Amniotic epithelial cell (primary cell): ENCODE measurements at places on chromosomes 7 and 10.

- no peak for DNase-seq
Measured at GRCh38 chr10:31322647-31323046, 3.6 kb downstream of the ZEB1 start.

GRCh38 chr7:152180587-152180986 lies 155.1 kb downstream of the GALNT11 start:
- no peak for DNase-seq

DNA sequence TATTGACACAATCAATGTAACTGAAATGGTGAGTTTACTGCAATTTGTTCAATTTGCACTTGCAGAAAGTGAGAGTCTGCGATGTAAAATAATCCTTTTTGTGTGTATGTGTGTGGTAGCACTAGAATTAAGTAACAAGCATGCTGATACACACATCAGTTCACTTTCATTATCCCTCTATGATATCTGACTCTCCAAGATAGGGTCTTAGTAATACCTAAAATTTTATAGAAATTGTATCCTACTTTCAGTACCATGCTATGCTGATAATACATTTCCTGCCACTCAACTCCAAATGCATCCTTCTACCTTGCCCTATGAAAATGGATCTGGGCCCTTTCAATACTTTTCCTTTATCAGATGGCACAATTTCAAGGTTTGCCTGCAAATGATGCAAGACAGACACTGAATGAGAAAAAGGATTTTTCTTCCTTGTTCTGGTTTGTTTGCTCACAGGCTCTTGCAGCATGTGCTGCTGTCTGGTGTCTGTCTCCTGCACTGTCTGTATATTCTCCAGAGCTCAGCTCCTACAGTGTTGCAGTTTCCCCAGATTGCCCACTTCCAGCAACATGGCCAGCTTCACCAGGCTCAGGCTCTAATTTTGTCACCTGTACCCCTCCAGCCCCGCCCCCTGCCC lies 297.9 kb upstream of the HGF start:
- peak; percentile 11 for DNase-seq

DNA sequence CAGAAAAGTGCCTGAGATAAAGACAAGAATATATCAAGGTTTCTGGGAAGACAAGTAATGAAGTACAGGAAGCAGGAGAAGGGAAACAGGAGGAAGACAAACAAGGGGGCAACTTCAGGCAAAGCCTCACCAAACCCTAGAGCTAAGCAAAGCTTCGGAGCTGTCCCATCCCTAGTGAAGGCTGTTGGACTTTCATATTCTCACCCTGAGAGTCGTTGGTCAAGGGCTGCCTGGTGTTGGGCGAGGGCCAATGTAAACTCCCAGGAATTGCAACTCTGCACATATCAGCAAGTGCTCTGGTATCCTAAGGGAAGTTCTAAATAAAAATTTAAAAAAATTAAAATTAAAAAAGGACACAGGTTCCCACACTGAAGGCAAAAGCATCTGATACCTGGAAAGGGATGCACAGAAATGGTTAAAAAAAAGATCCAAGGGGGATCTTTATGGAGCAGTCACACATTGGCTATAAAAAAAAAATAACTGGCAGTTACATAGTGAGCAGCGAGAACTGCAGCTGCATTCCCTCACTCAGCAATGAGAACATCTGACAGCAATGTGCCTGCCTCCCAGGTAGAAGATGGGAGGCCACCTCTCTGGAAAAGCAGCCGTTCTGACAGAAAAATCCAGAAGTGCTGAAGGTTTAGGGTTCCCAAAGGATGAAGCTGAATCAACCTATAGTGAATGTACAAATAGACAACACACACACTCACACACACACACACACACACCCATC lies 304.7 kb downstream of the WDR11 start:
- DNase-seq = no peak

- no peak for DNase-seq
Measured at GRCh38 chr7:47302560-47302959, 279.4 kb downstream of the TNS3 start.

GRCh38 chr10:52019656-52020055 lies 294.4 kb upstream of the DKK1 start:
- no peak for DNase-seq

- DNase-seq = no peak
Measured at GRCh38 chr7:128911423-128912031, 1.0 kb upstream of the KCP start.

DNA sequence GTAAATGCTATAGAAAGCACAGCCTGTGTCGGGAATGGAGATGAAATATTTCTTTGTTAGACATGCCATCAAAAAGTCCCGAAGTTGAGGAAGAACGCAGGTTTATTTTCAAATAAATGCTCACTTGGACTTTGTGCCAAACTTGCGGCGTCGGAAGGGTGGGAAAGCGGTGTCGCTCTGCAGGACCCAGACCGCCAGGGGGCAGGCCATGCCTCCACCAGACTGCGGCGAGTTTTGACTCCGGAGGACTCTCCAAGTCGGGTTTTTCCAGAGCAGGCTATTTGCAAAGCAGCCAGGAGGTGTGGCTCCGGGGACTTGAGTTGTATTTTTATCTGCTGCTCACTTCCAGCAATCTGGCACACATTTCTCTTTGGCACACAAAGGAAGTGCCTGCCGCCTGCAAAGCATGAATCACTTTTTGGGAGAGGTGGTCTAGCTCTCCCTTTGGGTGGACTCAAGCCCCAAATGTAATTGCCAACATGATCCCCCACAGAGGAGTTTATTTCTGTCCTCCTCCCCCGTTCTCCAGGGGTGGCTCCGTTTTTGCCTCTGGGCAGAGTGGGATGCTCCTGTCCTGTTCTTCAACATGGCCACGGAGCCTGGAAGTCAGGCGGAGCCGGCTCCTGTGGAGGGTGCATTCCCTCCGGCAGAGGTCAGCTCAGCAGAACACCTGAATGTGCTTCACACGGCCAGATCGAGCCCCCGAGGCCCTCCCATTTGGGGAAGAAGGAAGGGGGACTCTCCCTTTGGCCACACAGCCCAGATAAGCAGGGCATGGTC lies 82.3 kb upstream of the GPR26 start:
- DNase-seq = peak; percentile 4

DNA sequence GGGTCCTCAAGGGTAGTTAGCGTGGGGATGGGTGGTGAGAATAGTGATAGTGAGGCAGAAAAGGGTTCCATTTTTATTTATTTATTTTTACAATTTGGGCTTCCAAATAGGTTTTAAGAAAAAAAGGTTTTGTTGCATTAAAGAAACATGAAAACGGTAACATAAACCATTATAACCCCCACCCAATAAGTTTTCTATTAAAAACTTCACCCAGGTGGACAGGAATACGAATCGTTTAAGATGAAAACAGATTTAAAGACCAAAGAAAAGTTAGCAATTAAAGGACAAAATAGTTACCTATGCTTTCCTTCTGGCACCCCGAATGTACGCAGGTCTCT lies 78.7 kb downstream of the ZFAND4 start:
- DNase-seq = no peak

- DNase-seq = peak; percentile 0
Measured at GRCh38 chr7:87003872-87004798, 55.3 kb downstream of the ELAPOR2 start.

DNA sequence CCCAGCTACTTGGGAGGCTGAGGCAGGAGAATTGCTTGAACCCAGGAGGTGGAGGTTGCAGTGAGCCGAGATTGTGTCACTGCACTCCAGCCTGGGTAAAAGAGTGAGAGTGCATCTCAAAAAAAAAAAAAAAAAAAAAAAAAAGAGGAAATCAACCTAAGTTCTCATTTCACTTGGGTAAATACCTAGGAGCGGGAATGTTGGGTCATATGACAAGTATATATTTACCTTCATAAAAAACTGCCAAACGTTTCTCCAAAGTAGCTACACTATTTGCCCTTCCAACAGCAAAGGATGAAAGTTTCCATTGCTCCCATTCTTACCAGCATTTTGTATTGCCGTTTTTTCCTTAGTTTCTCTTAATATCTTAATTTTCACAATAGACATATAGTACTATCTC lies 9.8 kb downstream of the P4HA1 start:
- DNase-seq = no peak

GRCh38 chr7:94897541-94897940 lies 9.9 kb upstream of the PPP1R9A start:
- no peak for DNase-seq

- DNase-seq = no peak
Measured at GRCh38 chr10:119536508-119537025, 6.0 kb downstream of the RGS10 start.

GRCh38 chr7:139924461-139924860 lies 95.4 kb downstream of the TBXAS1 start:
- no peak for DNase-seq

DNA sequence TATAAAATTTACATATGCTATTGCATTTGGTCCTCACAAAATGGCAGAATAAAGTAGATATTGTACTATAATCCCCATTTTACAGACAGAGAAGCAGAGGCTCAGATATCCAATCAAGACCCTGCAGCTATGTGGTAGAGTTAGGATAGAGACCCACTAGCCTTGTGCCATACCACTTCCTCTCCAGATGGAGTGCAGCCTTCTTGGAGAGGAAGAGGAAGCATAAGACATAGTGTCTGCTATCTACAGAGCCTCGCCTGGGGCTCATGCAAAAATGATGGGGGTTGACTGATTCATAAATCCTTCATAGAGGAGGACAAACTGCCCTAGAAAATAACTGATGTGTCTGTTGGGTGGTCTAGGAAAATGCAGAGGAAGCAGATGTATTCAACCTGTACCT lies 447.3 kb downstream of the KCNMA1 start:
- DNase-seq = no peak

GRCh38 chr7:137670222-137671064 lies 176.3 kb downstream of the DGKI start:
- peak; percentile 52 for DNase-seq

DNA sequence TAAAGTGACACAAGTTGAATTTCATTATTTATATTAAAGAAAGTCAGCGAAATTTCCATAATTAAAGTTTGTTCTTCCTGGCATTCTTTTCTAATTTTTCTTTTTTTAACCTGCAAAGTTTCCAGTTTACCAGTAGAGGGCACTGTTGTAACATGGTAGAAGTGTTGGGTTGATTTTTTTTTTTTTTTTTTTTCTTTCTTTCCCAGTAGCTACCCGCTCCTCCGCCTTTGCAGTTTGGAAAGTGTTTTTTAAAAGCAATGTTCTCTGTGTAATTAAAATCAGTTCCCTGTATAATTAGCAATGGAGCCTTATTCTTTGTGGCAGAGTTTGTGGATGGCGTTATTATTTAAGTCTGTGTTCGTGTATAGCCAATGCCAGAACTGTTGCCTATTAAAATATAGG lies 53.7 kb downstream of the TAF3 start:
- no peak for DNase-seq

GRCh38 chr10:48697091-48697490 lies 12.4 kb downstream of the WDFY4 start:
- no peak for DNase-seq

DNA sequence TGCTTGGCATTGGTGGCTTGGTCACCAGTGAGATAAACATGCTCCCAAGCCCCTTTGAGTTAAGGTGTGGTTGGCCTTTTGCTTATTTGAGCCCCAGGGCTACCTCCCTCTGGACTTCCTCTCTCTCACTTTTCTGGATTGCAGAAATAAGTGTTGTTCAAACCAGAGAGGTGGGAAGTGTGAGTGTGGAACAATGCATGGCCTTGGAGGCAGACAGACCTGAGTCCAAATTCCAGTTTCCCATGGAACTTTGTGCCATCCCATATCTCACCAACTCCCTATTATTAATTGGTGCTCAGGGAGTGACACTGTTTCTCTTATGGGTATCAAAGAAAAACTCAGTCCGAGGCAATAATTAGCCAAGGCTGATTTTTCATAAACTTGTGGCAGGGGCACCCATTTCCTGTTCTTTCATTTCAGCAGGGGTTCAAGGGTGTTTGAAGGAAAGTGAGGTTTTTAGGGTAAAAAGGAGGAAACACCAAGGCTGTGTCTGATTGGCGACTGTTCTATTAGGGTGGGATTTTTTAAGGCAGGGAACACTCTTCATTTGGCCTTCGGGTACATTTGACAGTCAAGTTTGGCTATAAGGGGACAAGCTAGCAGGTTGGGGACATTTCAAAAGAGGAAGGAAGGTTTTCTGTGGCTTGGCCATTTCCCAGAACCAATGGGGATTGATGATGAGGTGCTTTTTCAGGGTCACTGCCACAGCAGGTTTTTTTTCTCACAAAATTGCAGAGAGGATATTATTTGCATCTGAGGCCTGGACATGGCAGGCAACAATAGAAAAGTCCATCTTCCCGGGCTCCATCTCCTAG lies 148.8 kb upstream of the NPY start:
- DNase-seq = no peak

DNA sequence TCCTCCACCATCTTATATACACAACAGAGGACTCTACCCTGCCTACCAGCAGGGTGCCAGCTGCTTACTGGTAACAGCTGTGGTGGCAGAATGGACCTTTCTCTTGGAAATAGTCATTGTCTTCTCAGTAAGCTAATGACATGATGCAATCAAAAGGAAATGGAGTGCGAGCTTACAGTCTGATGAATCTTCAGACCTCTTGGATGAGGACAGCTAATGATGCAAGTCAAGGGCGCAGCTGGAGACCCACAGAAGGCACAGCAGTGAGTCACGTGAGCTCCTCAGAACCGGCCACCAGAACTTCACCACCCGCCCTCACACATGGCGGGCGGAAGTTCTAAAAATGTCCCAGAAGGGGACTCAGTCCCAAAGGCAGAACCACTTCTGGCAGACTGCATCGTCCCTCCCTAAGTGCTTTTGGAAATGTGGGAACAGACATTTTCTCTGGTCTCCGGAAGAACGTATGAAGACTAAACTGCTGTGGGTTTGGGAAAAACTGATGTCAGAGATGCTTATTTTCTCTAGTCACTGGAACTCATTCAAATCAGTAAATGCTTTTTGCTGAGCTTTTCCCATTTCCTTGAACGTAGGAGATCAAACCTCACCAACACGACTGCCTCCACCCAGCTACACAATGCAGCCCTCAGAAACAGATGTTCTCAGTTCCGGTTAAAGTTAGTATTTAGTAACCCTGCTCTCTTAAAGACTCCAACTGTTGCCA lies 96.4 kb downstream of the FAS start:
- DNase-seq = no peak

- no peak for DNase-seq
Measured at GRCh38 chr10:65864036-65864435, 1061.8 kb upstream of the LRRTM3 start.

DNA sequence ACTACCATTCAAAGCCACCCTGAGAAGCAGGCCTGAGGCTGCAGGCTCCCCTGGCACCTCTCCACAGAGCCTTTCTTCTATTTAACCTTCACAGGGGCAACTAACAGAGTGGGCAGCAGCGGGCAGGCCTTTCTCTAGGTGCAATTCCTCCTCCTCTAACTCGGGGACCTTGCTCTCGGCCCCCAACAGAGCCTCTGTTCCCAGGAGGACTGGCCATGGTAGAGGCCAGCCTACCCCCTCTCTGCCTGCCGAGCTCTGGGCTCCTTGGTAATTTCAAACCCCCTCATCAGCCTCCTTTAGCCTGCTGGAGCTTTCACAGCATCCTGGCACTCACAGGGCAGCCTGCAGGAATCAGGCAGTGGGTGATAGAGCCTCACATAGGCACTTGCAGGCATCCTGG lies 920.8 kb upstream of the ZNF722 start:
- no peak for DNase-seq
